ENCODE measurements at places on chromosomes 6 and 20.
A peak's percentile ranks its signal among the peaks of the same experiment; 100 is the strongest.

DNA sequence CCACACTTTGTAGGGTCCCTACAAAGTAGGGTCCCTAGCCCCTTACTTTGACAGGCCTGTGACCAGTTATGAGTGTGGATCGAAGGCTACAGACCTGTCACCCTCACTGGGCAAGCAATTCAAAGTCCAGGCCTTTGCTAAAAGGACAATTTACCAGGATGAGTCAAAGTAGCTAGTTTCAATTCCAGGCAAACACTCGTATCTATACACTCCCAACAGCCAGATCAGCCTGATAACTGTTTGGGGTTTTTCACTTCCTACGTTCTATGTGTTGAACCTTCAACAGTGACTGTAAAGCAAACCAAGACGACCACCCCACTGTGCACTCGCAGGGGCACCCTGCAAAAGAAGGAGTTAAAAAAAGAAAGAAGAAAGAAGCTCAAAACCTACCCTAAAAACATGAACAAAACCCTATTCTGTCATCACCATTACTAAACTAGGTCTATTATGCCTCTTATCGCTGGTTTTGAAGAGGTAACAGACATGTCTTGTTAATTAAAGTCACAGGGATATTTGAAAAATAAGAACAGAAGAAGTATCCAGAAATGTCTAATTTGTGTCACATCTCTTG is 3.2 kb downstream of the GFOD1 start:
- peak; percentile 56 for DNase-seq

- no peak for DNase-seq
Observed at GRCh38 chr20:25858495-25859425, 162.1 kb upstream of the ZNF337 start.

GRCh38 chr6:14189074-14189473 is 71.5 kb downstream of the CD83 start:
- DNase-seq: no peak

GRCh38 chr20:18984238-18985200 is 170.9 kb downstream of the SCP2D1 start:
- no peak for DNase-seq

- no peak for DNase-seq
Observed at GRCh38 chr20:54161821-54162149, 12.0 kb downstream of the CYP24A1 start.

DNA sequence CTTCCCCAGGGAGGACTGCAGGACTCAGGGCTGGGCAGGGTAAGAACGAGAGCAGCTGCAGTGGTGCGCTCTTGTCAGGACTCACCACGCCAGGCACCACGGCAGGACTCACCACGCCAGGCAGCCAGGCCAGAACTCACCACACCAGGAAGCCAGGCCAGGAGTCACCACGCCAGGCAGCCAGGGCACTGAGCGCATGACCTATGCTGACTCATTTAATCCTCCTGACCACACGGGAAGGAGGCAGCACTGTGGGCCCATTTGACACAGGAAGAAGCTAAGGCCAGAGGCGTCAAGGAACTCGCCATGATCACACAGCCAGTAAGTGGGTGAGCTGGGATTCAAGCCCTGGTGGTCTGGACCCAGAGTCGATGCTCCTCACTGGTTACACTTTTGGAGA is 189.3 kb downstream of the PREX1 start:
- DNase-seq: peak; percentile 32

DNA sequence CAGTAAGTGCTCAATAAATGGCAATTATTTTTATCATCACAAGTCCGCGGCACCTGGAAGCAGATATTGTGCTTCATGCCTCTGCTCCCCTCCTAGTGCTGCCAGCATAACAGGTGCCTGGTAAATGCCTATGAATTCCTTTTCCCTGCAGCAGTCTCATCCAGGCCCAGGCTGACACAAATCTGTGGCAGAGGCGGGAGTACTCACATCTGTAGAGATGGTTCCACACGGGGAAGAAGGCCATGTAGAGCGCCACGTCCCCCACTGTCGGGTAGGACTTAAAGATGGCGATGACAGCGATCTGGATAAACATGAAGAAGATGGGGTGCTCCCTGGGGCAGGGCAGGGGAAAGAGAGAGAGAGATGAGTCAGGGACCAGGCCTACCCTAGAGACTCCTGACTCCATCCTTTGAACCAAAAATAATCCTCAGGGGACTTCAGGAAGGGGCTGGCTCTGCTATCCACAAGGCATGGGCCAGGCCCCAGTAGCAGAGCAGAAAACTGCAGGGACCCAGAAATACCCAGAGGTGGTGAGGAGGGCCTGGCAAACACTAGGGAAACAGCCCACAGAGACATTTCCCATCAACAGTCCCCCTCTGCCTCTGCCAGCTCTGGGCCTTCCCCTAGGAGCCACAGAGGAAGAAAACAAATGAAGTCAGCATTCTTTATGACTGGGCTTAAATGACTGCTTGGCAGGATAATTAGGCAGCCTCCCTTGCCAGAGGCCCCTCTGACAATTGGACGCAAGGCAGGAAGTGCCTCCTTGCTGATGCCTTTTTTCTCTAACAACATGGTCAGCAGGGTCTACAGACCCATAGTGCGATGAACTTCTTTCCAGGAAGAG is 23.0 kb downstream of the MAP1LC3A start:
- DNase-seq: peak; percentile 67

DNA sequence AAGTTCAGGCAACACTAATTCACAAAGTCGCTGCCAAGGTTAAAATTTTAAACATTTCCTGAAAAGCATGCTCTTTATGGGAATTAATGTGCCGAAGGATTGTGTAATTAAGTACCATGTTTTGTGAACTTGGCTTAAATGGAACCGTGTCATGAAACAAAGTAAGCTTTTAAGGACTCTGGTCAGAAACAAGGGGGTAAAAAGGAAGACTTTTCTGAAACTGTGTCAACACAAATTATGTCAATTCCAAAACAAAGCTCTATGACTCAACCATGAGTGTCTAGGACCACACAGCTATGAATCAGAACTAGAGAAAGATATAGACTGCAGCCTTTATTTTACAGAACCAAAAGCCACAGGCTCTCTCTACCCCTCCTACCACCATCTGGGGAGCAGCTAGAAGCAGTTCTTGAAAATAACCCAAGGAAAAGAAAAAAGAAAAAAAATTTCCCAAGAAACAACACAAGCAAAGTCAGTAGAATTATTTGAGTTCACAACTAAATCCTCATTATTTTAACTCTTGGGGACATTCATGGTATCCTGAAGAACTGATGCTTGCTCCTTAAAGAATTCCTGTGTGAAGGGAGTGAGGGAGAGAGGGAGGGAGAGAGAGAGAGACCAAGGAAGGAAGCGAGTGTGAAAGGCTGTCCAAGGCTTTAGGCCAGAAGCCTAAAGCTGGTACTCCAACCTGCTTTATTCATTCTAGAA is 81.9 kb downstream of the ZMYND8 start:
- peak; percentile 86 for DNase-seq

GRCh38 chr6:24529985-24530384 is 35.2 kb downstream of the ALDH5A1 start:
- no peak for DNase-seq

- no peak for DNase-seq
Observed at GRCh38 chr20:32356622-32357374, 1.3 kb upstream of the ASXL1 start.

DNA sequence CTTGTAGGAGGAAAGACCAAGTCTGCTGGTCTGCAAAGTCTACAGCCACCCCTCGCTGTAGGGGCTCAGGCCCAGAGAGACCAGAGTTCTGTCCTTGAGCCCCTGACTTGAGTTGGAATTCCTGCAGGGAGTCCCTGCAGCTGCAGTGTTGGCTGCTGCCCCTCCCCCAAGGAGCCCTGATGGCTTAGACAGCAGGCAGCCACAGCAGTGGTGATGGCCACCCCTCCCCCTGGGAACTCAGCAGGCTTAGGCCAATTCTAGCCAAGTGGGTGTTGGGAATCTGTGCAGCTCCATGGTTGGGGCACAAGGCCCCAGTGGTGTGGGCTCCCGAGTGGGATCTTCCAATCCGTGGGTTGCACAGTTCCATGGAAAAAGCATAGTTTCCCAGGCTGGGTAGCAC is 345.4 kb downstream of the CD109 start:
- no peak for DNase-seq

DNA sequence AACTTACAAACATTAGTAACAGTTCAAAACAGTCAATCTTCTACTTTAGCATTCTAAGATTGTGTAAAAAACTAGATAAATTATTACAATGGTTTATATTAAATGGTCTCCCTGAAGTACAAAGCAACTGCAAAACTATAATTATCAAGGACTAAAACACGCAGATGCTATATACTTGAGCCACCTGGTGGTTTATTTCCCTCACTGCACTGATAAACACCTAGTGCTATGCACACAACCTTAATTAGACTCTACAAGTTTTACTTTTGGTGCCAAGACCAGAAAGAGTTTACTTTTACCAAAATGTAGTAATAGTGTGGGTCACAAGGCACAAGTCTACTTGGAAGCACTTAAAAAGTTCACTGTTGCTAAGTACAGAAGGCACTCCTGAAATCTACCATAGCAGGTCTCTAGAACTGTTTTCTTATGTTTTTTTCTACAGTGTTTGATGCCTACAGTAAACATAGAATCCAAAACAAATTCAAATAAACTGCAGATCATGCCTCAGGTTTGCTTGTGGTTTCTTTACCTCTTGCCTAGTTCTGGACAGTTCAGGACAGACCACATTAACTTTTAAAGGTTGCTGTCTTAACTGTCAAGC is 49.2 kb downstream of the GMDS start:
- peak; percentile 46 for DNase-seq

- no peak for DNase-seq
Observed at GRCh38 chr6:144179828-144180227, 29.5 kb downstream of the STX11 start.

DNA sequence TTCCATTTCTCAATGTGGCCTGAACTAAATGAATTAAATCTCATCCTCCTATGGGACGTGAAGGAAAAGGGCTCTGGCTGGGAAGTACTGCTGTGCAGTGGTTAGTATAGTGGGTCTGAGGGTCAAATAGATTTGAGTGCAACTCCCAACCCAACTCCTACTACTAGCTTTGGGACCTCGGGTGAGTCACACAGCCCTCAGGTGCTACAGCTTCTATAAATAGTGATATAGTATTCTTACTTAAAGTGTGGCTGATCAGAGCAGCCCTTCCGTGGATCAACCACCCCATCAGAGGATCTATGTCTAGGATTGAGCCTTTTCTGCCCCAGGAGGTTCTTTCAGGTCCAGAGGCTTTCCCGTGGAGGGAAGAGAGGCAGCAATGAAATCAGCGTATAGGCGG is 904 bp upstream of the UST start:
- DNase-seq: no peak

DNA sequence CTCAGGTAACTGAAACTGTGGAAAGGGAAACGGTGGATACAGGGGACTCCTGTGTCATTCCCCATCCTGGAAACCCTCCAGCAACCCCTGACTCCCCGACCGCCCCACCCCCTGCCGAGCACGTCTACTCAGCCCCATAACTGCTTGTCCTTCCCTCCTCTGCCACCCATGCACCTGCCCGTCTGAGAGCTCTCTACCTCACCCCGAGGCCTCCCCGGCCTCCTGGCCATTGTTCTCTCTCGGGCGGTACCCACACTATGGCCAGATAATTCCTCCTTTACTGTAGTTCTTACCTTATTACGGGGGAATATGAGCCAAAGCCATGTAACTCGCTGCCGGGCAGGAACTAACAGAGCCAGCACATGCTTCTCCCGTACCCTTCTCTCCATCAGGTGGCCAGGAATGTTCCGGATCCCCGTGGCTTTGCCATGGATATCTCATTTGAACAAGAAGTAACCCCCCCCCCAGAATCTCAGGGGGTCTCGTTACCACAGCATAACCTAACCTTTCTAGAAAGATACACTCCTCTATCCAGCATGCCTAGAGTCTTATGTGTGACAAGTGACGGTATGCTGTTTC is 4.8 kb upstream of the IRF4 start:
- no peak for DNase-seq

DNA sequence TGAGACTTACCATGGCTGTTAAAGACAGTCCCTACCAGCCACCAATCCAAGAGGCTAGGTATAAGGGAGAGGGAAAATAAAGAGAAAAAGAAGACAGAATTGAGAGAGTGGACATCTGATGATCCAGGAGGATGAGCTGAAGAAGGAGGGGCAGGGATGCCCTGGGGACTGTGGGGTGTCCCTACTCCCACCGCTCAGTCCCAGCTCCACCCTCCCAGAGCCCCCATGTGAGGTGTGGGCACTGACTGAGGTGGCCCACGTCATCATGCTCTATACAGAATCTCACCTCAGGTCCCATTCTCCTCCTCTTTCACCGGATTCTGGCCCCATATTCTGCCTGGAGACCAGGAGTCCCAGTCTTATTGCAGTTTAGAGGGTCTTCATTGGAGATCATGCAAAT is 135.7 kb downstream of the KLHL32 start:
- no peak for DNase-seq

GRCh38 chr6:107817784-107818183 is 6.3 kb downstream of the SCML4 start:
- no peak for DNase-seq

- DNase-seq: no peak
Observed at GRCh38 chr20:34808583-34808982, 16.9 kb downstream of the NCOA6 start.

- peak; percentile 30 for DNase-seq
Observed at GRCh38 chr6:6788394-6789032, 200.0 kb downstream of the LY86 start.

DNA sequence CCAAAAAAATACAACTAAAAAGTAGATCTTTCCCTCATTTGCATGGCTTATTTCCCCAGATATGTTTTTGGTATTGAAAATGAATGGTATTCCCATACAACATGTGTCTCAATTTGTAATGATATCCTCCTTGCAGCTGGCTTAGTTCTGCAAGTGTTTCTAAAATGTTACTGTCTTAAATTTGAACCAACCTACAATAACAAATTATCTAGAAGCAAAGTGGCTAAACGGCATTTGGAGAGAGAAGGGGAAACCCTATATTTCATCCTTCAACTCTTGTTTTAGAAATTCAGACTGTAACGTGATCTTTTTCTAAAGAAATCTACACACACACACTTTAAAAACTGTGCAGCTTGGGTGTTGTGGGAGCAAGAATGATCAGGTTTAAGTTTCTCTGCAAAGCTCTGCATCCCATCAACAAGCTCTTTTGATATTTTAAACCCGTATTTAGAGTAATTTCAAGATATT is 153.0 kb downstream of the SOBP start:
- no peak for DNase-seq

- DNase-seq: no peak
Observed at GRCh38 chr20:48275286-48276020, 490.2 kb upstream of the SULF2 start.

GRCh38 chr6:8387942-8388437 is 47.4 kb downstream of the SLC35B3 start:
- no peak for DNase-seq

- no peak for DNase-seq
Observed at GRCh38 chr20:49343246-49343645, 65.4 kb upstream of the ZNFX1 start.

- DNase-seq: no peak
Observed at GRCh38 chr6:128241216-128241615, 279.2 kb downstream of the PTPRK start.

GRCh38 chr20:24643731-24644626 is 174.6 kb downstream of the SYNDIG1 start:
- DNase-seq: no peak

- no peak for DNase-seq
Observed at GRCh38 chr6:33057222-33058150, 16.0 kb downstream of the HLA-DPA1 start.

Data from activated CD4-positive, alpha-beta T cell treated with anti-CD3 and anti-CD28 coated beads, Interleukin-2, Interleukin-4, amounts not matched to agents 100 ng/mL and 50 ng/mL, durations not matched to agents 16 hours and 8 hours (primary cell).